ENCODE measurements at places on chromosomes 5 and 9.

- no peak for DNase-seq
Observed at GRCh38 chr9:129479631-129480011, 141.3 kb downstream of the C9orf50 start.

- DNase-seq, result peak; percentile 73
Observed at GRCh38 chr9:106862110-106862820, 701 bp upstream of the ZNF462 start.

DNA sequence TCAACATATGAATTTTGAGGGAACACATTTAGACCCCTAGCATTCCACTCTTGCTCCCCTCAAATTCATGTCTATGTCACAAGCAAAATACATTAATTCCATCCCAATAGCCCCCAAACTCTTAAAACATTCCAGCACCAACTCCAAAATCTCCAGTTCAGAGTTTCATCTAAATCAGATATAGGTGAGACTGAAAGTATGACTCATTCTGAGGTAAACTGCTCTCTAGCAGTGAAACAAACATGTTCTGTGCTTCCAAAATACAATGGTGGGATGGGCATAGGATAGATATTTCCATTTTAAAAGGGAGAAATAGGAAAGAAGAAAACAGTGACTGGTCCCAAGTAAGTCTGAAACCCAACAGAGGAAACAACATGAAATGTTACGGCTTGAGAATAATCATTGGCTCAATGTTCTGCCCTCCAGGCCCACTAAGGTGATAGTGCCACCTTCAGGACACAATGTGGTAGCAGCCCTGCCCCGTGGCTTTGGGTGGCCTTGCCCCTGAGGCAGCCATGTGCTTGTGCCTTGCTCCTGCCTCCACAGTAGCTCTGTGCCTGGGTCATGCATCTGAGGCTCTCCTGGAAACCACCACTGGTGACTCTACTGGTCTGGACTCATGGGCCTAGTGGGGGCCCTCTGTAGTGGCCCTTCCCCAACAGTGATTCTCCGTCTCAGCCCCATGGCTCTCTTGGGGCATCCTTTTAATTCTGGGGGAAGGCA is 36.4 kb upstream of the IPPK start:
- peak; percentile 77 for DNase-seq

GRCh38 chr9:114200721-114201300 is 45.5 kb downstream of the COL27A1 start:
- DNase-seq, result no peak

- DNase-seq, result no peak
Observed at GRCh38 chr9:1759771-1760300, 255.3 kb upstream of the SMARCA2 start.

DNA sequence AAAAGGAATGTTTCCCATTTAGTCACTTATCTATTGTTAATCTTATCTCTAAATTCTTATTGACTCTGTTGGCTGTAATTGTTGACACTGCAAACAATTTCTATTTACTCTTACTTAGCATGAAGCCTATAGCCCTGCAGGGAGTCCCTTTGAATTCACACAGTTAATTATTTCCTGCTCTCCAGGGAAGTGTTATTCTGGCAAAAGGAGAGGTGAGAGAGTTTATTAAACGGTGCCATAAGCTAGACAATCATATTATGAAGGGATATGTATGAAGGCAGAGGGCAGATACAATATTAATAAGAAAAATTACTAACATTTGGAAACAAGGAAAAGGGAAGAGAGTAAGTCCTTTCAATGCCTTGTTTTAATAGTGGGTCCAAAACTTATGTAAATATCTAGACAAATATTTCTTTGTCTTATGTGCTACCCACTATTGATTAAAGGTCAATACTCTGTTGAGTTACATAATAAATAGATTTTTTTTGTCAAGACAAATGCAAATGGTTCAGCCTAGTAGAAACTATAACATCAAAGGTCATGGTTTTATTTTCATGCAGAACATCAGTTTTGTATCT is 107.1 kb downstream of the CDH18 start:
- DNase-seq, result no peak

DNA sequence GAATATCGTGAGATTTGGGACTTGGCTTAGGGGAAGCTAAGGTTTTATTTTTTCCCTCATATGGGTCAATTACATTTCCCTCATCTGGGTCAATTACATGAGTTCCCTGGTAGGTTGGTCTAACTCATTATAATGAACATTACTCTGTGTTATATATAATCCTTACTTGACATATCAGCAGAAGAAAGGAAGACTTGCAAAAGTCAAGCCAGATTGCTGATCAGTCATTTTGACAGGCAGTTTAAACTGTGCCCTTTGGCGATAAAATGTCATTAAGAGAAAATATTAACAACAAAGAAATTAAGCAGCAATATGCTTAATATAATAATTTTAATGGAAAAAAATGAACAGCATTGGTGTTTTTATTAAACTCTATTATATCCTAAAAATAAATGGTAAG is 23.1 kb upstream of the TRPM3 start:
- no peak for DNase-seq

DNA sequence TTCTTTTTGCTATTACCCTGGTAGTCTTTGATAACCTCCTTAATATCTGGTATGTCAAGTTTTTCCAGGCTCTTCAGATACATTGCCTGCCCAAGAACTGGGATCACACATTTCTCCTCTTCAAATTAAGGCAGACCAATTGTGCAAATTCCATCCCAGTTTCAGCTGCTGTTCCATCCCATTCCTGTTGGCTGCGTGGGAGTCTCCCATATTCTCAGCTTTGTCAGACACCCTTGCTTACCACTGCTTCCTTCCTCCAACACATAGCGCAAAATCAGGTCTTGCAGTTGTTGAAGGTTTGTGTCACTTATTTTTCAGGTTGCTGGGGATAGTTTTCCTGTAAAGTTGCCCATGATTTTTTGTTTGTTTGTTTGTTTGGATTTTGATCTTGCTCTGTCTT is 15.2 kb downstream of the HCN1 start:
- no peak for DNase-seq

GRCh38 chr9:126763130-126763764 is 41.6 kb upstream of the ZBTB43 start:
- peak; percentile 64 for DNase-seq

DNA sequence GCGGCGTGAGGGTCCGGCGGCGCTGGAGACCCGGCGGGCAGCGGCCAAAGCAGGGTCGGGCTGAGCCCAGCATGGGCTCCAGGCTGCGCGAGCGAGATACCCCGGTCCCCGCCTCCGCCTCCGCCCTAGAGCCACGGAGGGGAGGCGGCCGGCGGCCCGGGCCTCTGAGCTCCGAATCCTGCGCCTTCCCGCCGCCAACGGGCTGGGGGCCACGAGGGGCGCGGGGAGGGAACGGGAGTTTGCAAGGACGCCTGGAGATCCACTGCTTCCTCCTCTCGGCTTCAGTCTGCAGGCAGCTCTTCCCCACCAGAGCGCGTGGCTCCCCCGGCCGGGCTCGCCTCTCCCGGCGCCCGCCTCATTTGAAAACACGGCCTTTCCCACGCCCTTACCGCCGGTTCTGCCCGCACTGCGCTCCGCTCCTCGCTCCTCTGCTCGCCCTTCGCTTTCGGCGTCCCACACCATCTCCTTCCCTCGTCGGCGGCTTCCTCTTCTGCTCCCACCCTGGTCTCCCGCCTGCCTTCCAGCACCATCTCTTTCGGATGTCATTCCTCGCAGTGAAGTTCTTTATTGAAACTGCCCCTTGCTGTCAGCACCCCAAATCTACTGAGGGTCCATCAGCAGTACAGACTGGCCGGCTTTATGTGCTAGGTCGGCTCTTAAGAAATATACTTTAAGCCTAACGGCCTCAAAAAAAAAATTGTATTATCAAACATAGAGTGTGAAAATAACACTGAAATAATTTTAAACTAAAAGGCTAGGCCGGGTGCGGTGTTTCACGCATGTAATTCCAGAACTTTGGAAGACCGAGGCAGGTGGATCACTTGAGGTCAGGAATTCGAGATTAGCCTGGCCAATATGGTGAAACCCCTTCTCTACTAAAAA is 105.0 kb upstream of the FAM120A start:
- peak; percentile 89 for DNase-seq

- peak; percentile 30 for DNase-seq
Observed at GRCh38 chr9:117425566-117425965, 10.7 kb upstream of the ASTN2 start.

DNA sequence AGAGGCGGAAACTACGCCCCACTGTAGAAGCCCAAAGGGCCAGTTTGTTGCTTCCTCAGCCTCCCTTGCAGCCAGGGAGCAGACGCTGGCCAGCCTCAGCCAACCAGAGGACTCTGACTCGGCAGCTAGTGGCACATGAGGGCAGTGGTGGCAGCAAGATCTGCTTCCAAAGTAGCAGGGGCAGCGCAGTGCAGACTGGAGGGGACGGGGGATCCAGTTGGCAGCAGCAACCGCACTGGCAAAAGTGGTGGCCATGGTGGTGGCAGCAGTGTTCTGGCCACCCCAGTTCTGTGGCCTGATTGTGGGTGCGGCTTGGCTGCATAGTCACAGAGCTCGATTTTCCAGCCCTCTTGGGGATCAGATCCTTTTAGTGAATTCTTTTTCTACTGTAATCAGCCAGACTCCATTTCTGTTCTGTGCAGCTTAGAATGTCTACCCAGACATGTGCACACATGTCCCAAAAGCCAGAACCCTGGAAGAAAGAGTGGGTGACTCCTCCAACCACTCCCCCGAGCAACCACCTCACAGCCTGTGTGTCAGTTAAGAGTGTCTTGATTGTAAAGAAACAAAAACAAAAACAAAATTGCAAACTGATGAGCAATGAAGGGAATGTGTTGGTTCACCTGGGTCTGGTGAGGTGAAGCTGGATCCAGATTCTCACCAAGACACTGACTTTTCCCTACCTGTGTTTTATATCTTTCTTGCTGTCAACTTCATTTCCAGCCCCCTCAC is 11.0 kb upstream of the ZBTB43 start:
- DNase-seq, result no peak

- DNase-seq, result no peak
Observed at GRCh38 chr5:102599289-102599688, 100.5 kb upstream of the SLCO6A1 start.

DNA sequence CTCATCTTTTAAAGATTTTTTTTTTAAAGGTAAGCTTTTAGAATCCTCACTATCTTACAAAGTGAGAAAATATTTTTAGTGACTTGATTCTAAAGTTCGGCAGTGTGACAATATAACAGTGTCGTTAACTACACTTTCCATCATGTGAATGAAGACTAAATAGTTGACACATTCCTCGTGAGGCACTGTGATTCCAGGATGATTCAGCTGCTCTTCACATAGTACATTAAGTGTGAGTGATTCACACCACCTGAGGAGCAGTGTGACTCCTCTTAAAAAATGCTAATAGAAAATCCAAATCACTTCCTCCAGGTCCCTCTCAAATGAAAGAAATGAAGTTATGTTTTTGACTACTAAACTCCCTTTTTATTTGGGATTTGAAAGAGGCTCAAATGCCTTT is 589.5 kb downstream of the GABRG2 start:
- DNase-seq, result no peak

- DNase-seq, result no peak
Observed at GRCh38 chr9:4860383-4860782, 67.6 kb downstream of the RCL1 start.

- DNase-seq, result no peak
Observed at GRCh38 chr9:38176251-38176650, 107.2 kb upstream of the SHB start.

DNA sequence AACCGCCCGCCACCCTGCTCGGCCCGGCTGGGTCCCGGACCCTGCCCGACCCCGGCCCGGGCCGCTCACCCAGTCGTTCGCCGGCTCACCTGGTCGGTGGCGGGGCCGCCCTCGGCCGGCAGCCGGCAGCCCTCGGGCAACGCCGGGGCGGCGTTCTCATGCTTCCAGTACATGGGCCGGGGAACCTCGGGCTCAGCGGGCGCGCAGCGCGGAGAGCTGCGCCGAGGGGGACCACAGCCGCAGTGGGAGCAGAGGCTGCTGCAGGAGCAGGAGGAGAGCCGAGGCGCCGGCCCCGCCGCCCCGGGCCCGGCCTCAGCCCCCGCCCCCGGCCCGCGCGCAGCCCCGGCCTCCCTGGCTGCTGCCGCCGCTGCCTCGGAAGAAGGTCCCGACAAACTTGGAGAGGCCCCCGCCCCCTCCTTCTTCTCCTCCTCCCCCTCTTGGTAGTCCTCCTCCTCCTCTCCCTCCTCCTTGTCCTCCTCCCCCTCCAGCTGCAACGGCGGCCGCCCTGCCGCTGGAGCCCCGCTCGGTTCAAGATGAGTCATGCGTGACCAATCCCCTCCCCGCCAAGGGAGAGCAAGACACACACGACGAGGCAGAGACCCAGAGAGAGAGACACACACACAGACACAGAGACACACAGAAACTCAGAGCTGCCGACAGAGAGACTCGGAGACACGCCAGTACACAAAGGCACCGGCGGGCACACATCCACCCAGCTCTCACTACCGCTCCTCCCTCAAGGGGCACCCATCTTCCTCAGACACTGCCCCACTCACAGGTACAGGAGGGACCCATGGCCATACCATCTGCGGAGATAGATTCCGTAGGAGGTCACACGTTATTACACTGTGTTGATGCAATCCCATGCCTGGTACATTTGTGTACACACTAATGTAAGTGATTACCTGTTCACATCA is at the start of gene LHX6:
Gene LHX6 (minus strand): TSS at position 390 of the 917 bp plus-strand sequence. CDS start 217 bp downstream, at position 173.
- peak; percentile 80 for DNase-seq

DNA sequence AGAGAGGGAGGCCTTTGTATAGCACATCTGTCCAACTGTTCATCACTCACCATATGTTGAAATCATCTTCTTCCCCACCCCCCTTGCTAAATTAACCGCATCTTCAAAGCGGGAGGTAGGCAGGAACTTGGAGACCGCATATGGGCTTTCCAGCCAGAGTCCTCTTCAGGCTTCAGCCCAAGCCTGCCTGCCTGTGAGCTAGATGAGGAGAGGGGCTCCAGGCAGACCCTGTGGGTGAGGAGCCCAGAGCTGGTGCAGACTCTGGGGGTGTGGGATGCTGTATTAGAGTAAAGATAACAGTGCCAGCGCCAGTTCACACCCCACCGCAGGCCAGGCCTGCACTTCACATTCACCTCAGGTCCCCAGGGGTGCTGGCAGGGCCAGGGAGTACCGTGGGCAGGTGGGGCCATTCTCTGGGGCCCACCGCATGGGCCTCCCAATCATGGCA is 16.2 kb downstream of the PRRC2B start:
- DNase-seq, result peak; percentile 50

GRCh38 chr9:69147041-69147834 is 26.8 kb upstream of the TJP2 start:
- no peak for DNase-seq

DNA sequence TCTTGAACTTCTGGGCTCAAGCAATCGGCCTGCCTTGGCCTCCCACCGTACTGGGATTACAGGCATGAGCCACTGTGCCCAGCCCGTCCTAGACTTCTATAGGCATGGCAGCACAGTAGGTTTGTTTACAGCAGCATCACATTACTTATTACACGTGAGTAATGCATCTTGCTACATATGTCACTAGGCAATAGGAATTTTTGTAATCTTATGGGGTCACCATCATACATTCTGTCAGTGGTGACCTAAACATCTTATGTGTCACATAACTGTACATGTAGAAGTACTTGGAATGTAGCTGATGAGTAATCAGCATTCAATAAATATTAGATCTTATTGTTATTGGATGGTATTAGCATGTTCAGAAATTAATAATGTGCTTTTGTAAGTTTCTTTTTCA is 22.9 kb upstream of the ABCA1 start:
- no peak for DNase-seq

Data from H7 (cell line).